NCI-H1092 (cell line): ENCODE measurements at places on chromosomes 13 and 19.

DNA sequence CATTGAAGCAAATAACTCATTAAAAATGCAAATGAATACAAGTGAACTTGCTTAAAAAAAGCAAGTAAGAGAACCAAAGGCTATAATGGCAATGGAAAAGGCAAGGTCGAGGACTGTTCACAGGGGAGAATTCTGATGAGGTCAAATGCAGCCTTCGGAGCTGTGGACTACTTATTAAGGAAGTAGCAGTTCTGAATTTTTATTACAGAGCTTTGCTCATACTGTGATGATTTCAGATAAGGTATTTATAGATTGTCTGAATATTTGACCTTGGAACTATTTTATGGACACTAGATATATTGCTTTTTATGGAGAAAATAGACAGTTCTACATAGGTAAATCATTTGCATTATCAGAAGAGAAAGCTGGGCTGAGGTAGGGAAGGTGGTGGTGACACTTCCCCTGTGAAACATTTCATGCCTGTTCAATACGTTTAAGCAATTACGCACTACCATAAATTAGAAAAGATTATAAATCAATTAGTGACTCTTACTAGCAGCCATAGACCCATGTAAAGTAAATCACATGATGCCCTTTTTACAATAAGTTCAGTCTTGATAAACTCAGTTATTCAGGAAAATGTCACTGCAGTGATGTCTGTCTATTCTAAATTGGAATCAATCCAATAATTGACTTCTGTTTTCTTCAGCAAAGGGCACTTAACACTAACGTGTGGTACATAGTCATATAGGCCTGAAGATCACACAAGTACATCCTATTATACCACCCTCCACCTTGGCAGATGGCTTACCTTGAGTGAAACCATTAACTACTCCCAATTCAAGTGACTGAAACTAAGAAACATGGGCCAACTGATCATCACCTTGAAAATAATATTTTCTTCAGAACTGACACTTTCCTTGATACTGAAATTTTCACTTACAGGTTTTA is 260.0 kb downstream of the KLF12 start:
- DNase-seq = no peak

DNA sequence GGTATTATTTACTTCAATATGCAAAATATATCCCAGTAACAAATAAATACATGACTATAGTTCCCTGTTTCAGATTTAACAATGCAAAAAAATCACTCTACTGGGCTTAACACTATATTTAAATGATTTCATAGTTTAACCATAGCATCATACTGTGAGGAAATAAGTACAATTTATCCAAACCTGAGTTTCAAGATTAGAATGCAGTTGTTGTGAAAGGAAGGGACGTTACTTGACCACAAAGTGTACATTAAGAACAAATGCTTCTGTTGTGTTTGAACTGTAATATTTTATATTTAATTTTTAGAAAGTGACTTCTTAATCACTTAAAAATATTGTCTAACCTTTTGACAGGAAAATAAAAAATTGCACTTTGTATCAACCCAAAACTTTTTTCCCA is 1747.9 kb upstream of the SPRY2 start:
- no peak for DNase-seq

GRCh38 chr19:872266-872951 is 12.9 kb downstream of the CFD start:
- DNase-seq = no peak

DNA sequence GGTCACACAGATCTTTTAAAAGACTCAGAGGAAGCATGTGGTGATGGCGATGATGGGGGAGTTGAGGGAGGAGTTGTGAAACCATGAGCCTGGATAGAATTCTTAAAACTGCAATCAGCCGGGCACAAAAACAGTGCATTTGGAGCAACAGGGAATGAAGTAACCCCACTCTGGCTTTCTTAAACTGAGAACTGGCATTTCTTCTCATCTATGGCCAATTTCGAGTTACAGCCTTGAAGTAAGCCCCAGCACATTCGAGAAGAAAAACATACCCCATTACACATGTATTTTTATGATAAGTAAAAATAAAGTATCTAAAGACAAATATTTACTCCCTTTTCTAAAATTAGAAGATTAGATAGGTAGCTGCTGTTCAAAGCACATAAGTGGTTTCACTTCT is 70.1 kb downstream of the DCLK1 start:
- no peak for DNase-seq

GRCh38 chr19:29411113-29411581 is 114.6 kb upstream of the VSTM2B start:
- DNase-seq = no peak

- DNase-seq = no peak
These were observed 26.3 kb upstream of the SIGLEC11 start for GRCh38 chr19:49987159-49987698.

DNA sequence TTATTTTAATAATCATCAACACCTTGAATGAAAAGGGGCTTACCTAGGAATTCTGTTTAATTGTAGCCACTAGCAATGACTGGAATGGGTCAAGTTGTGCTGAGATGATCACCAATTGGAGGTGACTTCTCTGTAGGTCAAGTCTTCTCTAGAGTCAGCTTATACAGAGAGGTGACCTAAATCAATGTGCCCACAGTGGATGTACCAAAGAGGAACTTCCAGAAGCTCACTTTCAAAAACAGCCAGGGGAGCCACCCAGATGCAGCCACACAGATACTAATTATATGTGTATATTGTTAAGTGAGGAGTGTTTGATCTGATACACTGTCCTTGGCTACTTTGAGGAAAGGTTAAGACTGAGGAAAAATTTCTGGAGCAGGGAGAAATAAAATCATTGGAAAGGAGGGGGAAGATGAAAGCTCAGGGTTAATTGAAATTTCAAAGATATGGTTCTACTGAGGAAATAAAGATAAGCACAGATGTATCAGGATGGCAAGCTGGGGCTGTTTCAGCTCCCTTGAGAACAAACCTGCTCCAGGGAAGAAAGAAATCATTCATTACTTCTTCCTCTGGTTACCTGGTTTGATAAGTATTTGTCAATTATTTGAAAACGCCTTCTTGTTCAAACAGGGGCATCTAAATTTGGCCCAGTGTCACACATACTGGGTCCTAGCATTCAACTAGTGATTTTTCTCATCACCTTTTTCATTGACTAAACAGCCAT is 5.1 kb downstream of the GPR183 start:
- no peak for DNase-seq

- no peak for DNase-seq
These were observed at the start of gene LILRB5 for GRCh38 chr19:54257116-54257480. LILRB5 (minus strand) TSS chr19:54257273; CDS start chr19:54257193, 80 bp downstream.

DNA sequence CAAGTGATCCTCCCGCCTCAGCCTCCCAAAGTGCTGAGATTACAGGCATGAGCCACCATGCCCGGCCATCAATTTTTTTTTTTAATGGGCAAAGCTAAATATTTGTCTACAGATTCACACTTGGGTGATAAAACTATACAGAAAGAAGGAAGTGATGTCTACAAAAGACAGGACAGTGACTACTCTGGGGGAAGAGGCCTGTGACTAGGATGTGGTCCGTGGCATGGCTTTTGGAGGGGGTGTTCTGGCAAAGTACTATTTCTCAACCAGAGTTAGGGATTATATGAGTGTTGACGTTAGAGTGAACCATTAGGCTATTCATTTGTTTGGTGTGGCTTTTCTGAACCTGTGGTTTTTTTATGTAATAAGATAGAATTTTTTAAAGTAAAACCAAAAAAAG is 42.7 kb downstream of the INSR start:
- no peak for DNase-seq

GRCh38 chr19:16594681-16595091 is 22.5 kb upstream of the SLC35E1 start:
- DNase-seq = no peak

GRCh38 chr13:46348961-46349360 is 38.1 kb downstream of the RUBCNL start:
- no peak for DNase-seq

DNA sequence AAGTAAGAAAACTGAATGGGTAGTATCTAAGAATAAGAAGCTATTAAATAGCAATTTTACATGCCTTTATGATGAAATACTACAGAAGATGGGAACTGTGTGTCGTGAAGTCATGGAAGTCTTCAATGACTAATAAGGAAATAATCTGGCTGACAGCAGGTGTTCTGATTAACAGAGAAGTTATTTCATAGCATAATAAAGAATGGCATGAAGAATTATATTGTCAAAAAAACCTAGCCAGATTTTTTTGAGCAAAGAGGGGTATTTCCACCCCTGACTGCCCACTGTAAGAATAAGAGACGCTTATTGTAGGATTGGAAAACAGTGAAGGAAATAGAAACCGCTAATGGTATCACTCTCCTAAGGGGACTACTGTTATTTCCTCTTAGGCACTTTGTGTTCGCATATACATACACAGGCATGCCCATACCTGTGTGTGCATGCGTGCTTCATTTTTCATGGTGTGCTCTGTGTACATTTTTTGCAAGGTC is 318.8 kb downstream of the SHISA2 start:
- no peak for DNase-seq

DNA sequence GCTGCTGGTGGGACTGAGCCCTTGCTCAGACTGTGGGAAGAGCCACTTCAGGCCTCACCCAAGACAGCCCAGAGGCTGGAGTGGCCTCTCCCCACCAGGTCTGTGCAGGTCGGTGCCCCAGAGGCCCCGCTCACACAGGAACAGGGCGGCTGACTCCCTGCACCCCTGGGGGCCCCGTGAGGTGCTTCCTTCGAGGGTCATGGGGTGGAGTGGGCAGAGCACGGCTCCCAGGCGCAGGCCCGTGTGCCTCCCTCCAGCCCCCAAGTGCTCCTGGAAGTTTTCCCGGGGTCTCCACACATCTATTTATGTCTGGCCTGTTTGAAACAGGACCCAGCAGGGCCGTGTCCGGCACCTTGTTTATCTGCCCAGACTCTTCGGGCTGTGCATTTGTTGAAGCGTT is 9.5 kb upstream of the TMEM255B start:
- no peak for DNase-seq

DNA sequence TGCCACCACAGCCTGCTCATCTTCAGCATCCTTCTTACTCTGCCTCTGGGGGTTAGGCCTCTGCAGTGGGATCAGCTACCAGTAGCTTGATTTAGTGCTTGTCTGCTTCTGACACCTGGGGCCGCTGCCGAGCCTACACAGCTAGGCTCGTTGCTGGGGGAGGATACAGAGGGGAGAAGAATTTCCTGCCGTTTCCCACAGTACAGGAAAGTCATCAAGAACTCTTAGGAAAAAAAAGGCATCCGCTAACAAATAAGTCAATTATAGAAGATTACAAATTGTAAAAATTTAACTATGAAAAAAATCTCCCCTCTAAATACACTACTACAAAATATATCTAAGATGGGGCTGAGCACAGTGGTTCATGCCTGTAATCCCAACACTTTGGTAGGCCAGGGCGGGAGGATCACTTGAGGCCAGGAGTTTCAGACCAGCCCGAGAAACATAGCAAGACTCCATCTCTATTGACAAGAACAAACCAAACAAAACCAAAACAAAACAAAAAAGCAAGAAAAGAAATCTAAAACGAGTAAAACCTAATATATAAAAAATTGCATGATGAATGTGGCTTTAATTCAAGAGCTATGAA is 26.7 kb downstream of the LATS2 start:
- no peak for DNase-seq

DNA sequence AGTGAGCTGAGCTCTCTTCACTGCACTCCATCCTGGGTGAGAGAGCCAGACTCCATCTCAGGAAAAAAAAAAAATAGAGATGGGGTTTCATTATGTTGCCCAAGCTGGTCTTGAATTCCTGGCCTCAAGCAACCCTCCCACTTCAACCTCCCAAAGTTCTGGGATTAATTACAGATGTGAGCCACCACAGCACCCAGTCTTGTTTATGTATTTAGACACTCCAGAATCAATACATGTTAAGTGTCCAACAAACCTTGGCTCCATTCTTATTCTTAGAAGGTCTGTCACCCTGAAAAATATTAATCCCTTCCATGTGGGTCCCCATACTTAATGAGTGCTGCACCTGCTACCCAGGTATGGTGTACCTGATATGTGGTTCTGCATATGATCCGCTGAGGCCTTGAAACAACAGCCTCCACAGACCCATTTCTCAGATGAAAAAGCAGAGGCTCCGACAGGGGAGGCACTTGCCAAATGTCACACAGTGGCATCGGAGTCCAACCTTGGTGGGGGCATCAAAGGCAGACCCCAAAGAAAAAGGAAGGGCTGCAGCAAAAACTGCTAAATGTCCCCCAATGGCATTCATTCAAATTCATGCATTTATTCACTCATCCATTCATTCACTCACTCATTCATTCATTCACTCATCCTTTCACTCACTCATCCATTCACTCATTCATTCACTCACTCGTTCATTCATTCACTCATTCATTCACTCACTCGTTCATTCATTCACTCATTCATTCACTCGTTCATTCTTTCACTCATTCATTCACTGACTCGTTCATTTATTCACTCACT is 16.7 kb downstream of the TICAM1 start:
- DNase-seq = no peak

GRCh38 chr13:20544201-20544923 is 18.7 kb upstream of the CRYL1 start:
- no peak for DNase-seq

GRCh38 chr13:79919091-79919490 is 421.8 kb downstream of the SPRY2 start:
- DNase-seq = no peak

DNA sequence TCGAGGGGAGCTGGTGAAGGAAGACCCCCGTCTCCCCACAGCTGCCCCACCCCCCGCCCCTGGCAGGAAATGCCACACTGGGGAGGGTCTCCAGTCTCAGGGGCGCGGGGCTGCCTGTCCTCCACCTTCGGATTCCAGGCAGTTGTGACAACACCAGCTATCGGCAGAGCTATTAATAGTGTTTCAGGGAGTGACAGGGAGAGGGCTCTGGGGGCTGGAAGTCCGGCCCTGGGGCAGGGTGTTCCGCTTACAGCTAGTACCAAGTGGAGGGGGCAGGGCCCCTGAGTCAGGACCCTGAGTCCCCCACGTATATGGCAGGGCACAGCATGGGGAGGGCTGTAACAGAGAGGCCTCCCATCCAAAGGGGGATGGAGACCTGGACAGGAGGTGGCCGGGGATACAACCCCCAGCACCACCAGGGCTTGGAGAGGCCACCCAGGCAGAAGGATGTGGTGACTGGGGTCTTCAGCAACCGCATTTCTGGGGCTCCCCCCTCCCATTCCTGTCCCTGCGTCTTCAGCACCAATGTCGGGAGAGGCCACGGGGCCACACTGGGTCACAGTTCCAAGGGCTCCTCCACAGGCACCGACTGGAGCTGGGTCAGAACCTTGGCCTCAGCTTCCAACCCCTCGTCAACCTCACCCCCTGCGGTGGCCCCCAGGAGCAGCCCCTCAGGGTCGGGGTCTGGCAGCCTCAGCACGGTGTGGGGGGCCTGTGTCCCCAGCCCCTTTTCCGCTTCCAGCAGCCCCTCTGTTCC is 3.9 kb downstream of the SIX5 start:
- no peak for DNase-seq

- no peak for DNase-seq
These were observed 48.3 kb upstream of the ATP11A start for GRCh38 chr13:112641456-112642089.
